ENCODE measurements at places on chromosomes 2 and 18.

GRCh38 chr2:26521054-26521912 lies 43.4 kb upstream of the OTOF start:
- DNase-seq, result no peak

- DNase-seq, result peak; percentile 28
Measured at GRCh38 chr2:135820003-135820618, 16.9 kb downstream of the LCT start.

GRCh38 chr18:49588171-49588570 lies 26.3 kb downstream of the LIPG start:
- no peak for DNase-seq

DNA sequence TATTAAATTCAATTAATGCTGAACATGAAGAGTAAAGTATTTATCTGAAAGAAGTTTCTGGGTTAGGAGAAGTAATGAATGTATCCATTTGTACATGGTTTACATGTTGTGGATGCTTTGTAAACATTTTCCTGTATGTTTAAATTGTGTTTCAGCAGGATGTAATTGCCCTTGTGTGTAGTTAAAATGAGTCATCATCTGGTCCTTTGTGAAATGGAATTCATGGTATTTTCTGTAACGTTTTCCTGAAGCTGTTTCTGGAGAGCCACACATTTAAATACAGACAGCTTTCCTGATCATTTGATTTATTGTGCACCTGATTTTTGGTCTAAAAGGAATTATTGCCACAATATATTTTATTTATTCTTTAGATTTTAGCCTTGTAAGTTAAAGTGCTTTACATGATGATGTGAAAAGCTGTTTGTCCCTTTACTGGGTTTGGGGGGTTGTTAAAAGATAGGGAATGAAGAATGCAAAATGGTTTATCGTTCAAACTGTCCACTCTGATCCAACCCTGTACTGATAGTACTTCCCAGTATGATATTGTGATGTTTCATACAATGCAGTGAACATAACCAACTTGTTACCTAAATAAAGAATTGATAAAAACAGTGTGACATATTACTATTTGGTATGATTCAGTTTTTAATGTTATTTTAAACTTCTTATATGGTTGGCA lies 41.7 kb upstream of the SLC3A1 start:
- DNase-seq, result peak; percentile 53

GRCh38 chr2:118490330-118490729 lies 357.1 kb downstream of the EN1 start:
- DNase-seq, result no peak

DNA sequence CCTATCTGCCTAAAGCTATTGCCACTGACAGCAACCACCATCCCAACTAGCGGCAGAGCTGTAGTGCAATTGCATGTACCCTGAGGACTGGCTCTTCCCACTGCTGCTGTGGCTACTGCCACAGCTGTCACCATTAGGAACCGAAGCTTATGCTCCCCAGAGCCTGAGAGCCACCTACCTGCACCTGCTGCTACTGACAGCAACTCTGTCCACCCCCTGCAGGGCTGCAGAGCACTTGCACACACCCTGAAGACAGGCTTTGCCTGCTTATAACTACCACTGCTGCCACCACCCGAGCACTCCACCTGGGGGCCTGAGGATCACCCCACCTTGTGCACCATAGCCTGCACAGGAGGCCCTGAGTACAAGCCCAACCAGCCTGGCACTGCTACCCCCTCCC lies 217.6 kb upstream of the FOSL2 start:
- DNase-seq, result no peak

- no peak for DNase-seq
Measured at GRCh38 chr2:157473581-157473980, 29.7 kb upstream of the CYTIP start.

DNA sequence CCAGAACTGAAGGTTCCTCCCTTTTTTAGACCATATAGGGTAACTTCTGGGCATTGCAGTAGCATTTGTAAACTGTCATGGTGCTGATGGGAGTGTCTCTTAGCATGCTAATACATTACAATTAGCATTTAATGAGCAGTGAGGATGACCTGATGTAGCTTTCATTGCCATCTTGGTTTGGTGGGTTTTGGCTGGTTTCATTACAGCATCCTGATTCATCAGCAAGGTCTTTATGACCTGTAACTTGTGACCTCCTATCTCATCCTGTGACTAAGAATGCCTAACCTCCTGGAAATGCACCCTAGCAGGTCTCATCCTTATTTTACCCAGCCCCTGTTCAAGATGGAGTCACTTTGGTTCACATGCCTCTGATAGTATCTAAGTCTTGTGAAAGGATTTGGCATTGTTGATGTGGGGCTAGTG lies 159.0 kb downstream of the TMX3 start:
- no peak for DNase-seq

GRCh38 chr2:137797641-137798040 lies 166.6 kb upstream of the HNMT start:
- no peak for DNase-seq

GRCh38 chr2:190062053-190062452 lies 476 bp downstream of the MSTN start:
- DNase-seq, result no peak

DNA sequence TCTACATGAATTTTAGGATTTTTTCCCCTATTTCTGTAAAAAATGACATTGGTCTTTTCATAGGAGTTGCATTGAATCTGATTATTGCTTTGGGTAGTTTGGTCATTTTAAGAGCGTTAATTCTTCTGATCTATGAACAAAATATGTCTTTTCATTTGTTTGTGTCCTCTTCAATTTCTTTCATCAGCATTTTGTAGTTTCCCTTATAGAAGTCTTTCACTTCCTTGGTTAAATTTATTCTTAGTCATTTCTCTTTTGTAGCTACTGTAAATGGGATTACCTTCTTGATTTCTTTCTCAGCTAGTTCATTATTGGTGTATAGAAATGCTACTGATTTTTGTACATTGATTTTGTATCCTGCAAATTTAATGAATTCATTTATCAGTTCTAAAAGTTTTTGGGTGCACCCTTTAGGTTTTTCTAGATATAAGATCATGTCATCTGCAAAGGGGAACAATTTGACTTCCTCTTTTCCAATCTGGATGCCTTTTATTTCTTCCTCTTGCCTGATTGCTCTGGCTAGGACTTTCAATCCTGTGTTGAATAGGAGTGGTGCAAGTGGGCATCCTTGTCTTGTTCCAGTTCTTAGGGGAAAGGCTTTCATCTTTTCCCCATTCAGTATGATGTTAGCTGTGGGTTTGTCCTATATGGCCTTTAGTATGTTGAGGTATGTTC lies 36.6 kb upstream of the AAK1 start:
- no peak for DNase-seq

DNA sequence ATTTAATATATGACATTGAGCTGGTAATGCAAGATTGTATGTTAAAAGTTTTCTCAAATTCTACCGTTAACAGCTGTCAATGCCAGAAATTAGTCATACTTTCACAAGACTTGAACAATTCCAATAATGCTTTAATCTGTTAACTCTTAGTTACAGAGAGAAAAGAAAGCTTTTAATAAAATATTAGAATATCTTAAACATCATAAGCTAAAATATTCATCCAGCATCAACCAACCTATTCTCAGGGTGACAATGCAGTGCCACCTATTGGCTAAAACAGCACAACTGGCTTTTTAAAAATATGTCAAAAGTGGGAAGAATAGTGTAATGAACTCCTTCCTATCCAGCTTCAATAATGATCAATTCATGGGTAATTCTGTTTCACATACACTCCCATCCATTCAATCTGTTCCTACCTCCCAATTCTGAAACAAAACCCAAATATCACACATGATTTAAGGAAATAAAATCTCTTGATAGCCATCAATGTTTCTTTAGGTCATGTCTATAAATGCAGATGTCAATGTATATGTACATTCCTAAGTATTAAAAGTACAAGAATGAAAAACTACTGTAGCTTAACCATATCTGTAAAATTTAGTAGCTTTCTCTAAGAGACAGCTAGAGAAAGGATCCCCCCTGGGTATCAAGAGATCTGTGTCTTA lies 79.8 kb upstream of the CCDC141 start:
- no peak for DNase-seq

DNA sequence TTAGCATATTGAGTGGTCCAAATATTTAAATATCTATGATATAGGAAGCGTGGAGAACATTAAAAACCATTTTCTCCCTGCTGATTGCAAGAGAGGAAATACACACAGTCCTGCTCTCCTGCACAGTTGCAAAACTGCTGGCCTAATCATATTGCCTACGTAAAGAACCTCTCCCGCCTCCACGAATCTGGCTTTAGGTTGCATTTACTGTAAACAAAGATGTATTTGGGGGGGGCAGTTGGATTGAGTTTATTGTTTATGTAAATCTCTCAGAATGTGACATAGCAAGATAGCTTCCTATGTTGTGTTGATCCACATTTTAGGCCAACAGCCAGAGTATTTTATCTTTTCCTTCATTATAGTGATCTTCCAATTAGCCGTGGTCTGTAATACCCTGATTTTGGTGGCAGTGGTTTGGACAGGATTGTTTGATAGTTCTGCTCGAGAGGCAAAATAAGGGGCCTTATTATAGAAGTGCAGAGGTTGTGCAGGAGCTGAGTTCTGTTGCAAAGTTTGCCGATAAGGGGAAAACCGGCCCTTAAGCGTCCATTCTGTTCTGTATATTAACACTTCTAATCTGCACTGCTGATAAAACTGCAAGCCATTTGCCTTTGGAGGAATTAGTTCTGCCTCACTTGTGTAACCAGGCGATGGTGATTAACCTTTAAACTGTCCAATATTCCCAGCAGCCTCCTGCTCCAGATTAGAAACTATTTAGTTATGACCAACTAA lies 101.6 kb upstream of the SIX3 start:
- DNase-seq, result no peak

DNA sequence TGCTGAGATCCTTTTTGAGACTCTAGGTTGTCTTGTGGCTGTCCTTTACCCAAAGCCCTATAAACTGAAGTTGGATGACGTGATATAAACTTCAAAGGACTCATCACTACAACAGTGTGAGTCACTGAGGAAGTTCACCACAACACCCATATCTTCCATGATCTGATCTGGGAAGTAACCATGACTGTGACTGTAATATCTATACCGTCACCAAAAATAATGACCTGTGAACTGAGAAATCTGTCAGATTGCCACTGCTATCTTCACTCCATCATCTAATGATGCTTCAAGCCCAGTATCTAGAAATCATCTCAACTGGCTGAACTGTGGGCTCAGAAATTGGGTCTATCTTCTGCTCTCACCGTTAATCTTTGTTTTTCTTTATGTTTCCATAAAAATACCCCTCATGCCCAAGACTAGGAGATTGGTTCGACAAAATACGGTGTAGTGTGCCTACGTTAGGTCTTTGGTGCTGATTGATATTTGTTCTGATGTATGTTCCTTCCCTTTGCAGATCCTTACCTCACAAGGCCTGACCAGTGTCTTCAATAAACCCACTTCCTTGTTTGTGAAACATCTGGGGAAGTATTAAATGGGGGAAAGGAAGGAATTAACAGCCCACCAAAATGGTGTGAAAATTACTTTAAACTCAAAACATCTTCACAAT lies 78.2 kb downstream of the MYL12B start:
- no peak for DNase-seq

DNA sequence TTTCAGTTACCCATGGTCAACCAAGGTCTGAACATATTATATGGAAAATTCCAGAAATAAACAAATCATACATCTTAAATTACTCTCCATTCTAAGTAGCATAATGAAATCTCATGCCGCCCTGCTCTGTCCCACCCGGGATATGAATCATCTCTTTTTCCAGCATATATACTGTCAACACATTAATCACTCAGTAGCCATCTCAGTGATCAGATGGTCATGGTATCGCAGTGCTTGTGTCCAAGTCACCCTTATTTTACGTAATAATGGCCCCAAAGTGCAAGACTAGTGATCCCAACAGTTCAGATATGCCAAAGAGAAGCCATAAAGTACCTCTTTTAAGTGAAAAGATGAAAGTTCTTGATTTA lies 43.8 kb downstream of the OSBPL6 start:
- no peak for DNase-seq

GRCh38 chr2:52312486-52312885 lies 1280.6 kb upstream of the NRXN1 start:
- DNase-seq, result no peak

GRCh38 chr2:120550282-120550681 lies 185.4 kb upstream of the GLI2 start:
- no peak for DNase-seq

GRCh38 chr2:85661139-85661858 lies 6.7 kb downstream of the SFTPB start:
- no peak for DNase-seq

- DNase-seq, result no peak
Measured at GRCh38 chr2:136030406-136030805, 45.0 kb upstream of the DARS1 start.

All from astrocyte of the cerebellum (primary cell).